ENCODE measurements at places on chromosomes 4 and X. TPM values are rescaled to one million over a fixed set of nuclear protein-coding genes. Genes with fewer than 3 reads are reported as not detected.

DNA sequence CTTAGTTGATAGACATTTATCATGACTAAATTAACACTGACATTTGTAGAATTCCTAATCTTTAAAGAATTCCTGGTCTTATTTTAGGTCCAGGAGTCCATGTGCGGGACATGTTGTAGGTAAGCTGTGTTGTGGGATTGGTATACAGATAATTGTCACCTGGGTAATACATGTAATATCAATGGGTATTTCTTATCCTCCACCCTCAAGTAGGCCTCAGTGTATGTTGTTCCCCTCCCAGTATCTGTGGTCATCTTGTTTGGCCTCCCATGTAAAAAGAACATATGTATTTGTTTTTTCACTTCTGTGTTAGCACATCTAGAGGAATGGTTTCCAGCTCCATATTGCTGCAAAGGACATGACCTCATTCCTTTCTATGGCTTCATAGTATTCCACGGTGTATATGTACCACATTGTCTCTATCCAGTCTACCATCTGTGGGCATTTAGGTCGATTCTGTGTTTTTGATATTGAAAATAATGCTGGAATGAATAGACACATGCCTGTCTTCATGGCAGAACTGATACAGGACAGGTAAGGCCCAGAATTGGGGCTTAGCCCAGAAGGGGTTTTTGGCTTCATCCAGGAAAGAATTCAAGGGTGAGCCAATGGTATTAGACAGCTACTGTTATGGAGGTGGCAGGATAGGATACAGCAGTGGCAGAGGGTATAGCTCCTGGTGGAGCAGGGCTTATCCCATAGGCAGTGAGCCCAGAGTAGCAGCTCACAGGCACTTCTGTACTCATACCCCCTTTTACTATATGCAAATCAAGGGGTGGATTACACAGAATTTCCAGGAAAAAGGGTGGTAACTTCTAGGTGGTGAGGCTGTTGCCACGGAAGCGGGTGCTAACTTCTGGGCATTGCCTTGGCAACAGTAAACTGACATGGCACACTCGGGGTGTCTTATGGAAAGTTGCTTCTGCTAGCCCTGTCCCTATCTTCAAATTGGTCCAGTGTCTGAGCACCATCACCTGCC lies 66.1 kb upstream of the WDR1 start:
- no peaks in the 10 kb centered on the region for H3K36me3 ChIP-seq
- peaks cover 43% of the 10 kb centered on the region for H3K4me1 ChIP-seq
- no peak for DNase-seq
- no peaks in the 10 kb centered on the region for H3K27me3 ChIP-seq
- H3K4me3 ChIP-seq = no peak overlapping the region

- DNase-seq = peak; percentile 32
- H3K4me3 ChIP-seq = peak overlapping the region; percentile 56
- no peaks in the 10 kb centered on the region for H3K36me3 ChIP-seq
- H3K27me3 ChIP-seq = no peaks in the 10 kb centered on the region
- H3K27ac ChIP-seq = no peak overlapping the region
- H3K4me1 ChIP-seq = no peaks in the 10 kb centered on the region
Measured at GRCh38 chr4:164383358-164384220, 370.3 kb upstream of the SMIM31 start.

GRCh38 chr4:128924951-128925350 lies 115.5 kb downstream of the JADE1 start:
- DNase-seq = no peak
- no peaks in the 10 kb centered on the region for H3K27me3 ChIP-seq
- H3K27ac ChIP-seq = peak overlapping the region; percentile 78
- no peaks in the 10 kb centered on the region for H3K36me3 ChIP-seq

GRCh38 chr4:57971261-57971660 lies 861.1 kb upstream of the IGFBP7 start:
- no peaks in the 10 kb centered on the region for H3K27me3 ChIP-seq
- no peak for DNase-seq
- no peaks in the 10 kb centered on the region for H3K36me3 ChIP-seq
- H3K4me3 ChIP-seq = no peak overlapping the region
- H3K4me1 ChIP-seq = no peaks in the 10 kb centered on the region
- no peak overlapping the region for H3K27ac ChIP-seq

- no peaks in the 10 kb centered on the region for H3K27me3 ChIP-seq
- H3K4me3 ChIP-seq = no peak overlapping the region
- no peaks in the 10 kb centered on the region for H3K36me3 ChIP-seq
- no peak for DNase-seq
- H3K4me1 ChIP-seq = no peaks in the 10 kb centered on the region
- H3K27ac ChIP-seq = no peak overlapping the region
Measured at GRCh38 chr4:21915761-21916160, 32.8 kb downstream of the KCNIP4 start.

GRCh38 chrX:786441-786881 lies 155.9 kb downstream of the SHOX start:
- no peak for DNase-seq
- no peaks in the 10 kb centered on the region for H3K36me3 ChIP-seq
- no peaks in the 10 kb centered on the region for H3K27me3 ChIP-seq
- no peak overlapping the region for H3K27ac ChIP-seq

- no peak overlapping the region for H3K27ac ChIP-seq
- no peaks in the 10 kb centered on the region for H3K4me1 ChIP-seq
- H3K27me3 ChIP-seq = no peaks in the 10 kb centered on the region
Measured at GRCh38 chr4:185886832-185887524, 75.0 kb upstream of the SORBS2 start.

DNA sequence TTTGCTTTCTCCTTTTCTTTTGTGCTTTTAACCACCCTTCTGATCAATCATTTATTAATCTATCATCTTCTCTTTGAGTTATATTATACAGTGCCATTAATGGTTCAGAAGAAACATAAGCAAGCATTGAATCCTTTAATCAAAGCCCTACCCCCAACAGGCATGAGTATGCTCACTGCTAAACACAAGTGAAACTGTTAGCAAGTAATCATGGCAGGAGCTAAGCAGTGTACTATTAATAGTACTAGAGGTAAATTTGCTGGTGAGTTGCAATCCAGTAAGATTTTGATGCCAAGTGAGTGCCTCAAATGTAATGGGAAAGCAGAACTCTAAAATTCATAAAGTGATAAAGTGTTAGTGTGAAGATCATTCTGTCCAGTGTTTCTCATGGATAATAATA lies 57.2 kb downstream of the FNIP2 start:
- peaks cover 35% of the 10 kb centered on the region for H3K4me1 ChIP-seq
- peaks cover 12% of the 10 kb centered on the region for H3K36me3 ChIP-seq
- peak overlapping the region; percentile 3 for H3K27ac ChIP-seq
- H3K4me3 ChIP-seq = no peak overlapping the region

GRCh38 chrX:137988470-137988869 lies 422.5 kb downstream of the ZIC3 start:
- no peak overlapping the region for H3K27ac ChIP-seq
- no peaks in the 10 kb centered on the region for H3K36me3 ChIP-seq
- no peaks in the 10 kb centered on the region for H3K27me3 ChIP-seq
- DNase-seq = no peak

DNA sequence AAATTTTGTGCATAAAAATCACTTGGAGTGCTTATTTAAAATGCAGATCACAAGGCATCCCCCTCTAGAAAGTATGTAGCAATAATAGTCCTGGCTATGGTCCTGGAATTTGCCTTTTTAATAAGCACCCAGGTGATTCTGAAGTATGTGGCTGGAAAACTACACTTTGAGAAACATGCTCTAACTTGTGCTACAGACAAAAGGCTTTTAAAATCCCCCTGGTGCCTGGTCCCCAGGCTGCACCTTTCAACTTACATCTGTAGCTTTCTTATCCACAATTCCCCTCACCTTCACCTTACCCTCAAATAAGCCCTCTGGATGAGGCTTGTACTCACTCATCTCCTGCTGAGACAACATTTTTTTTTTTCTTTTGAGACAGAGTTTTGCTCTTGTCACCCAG lies 21.1 kb downstream of the ART3 start:
- H3K36me3 ChIP-seq = no peaks in the 10 kb centered on the region
- H3K4me3 ChIP-seq = no peak overlapping the region
- no peak overlapping the region for H3K27ac ChIP-seq
- peaks cover 2% of the 10 kb centered on the region for H3K4me1 ChIP-seq
- peaks cover 14% of the 10 kb centered on the region for H3K27me3 ChIP-seq

GRCh38 chrX:129701624-129702069 lies 37.1 kb upstream of the XPNPEP2 start:
- peaks cover 4% of the 10 kb centered on the region for H3K27me3 ChIP-seq
- H3K4me1 ChIP-seq = peaks cover 10% of the 10 kb centered on the region
- DNase-seq = peak; percentile 75
- H3K27ac ChIP-seq = no peak overlapping the region

GRCh38 chrX:17564689-17565409 lies 172.4 kb upstream of the SCML1 start:
- H3K4me3 ChIP-seq = no peak overlapping the region
- H3K36me3 ChIP-seq = no peaks in the 10 kb centered on the region
- no peaks in the 10 kb centered on the region for H3K27me3 ChIP-seq

GRCh38 chr4:7196736-7197135 lies 4.4 kb downstream of the SORCS2 start:
- H3K4me3 ChIP-seq = no peak overlapping the region
- H3K36me3 ChIP-seq = no peaks in the 10 kb centered on the region
- DNase-seq = peak; percentile 68
- peaks cover 26% of the 10 kb centered on the region for H3K27me3 ChIP-seq

GRCh38 chr4:127622921-127623796 lies 9.6 kb upstream of the INTU start:
- no peaks in the 10 kb centered on the region for H3K36me3 ChIP-seq
- no peak overlapping the region for H3K27ac ChIP-seq
- DNase-seq = peak; percentile 87

GRCh38 chr4:121164291-121164690 lies at the start of gene TNIP3:
TNIP3 (minus strand) TSS chr4:121164321; CDS start chr4:121164125, 196 bp downstream.
- no peak within 1 kb of the TSS for H3K27ac ChIP-seq
- no peak within 1 kb of the TSS for H3K4me3 ChIP-seq
- no peaks in the 10 kb centered on the region for H3K27me3 ChIP-seq
- H3K36me3 ChIP-seq = no peaks in the 10 kb centered on the region

DNA sequence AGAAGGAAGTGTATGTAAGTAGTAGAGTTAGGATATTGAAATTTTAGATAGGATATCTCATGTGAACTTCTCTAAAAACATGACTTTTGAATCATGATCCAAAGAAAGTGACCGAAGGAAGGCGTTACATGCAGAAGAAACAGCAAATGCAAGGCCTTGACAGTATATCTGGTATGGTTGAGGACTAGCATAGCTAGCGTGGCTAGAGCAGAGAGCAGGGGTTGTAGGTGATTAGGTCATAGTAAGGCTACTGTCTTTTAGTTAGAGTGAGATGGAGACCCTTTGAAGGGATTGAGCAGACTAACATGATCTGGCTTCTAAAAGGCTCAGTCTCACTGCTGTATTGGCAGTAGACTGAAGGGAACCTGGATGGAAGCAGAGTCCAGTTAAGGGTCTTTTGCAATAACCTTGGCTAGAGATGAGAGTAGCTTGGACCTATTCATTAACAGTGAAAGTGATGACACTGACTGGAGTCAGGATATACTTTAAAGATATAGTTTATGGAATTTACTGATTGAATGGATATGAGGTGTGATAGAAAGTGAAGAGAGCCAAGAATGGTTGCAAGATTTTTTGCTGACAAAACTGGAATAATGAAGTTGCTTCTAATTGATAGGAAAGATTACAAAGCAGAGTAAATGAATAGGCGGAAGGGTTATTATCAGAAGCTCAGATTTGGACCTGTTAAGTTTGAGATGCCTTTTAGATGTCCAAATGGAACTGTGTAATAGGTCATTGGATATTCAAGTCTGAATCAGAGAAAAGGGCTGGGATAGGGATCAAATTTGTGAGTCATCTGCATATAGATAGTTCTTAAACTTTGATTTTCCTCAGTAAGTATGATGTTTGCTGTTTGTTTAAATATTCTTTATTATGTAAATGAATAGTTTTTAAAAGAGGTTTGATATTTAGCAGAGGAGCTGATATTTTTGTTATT lies 59.8 kb downstream of the MRPL1 start:
- no peak overlapping the region for H3K4me3 ChIP-seq
- no peaks in the 10 kb centered on the region for H3K36me3 ChIP-seq
- no peaks in the 10 kb centered on the region for H3K27me3 ChIP-seq
- H3K27ac ChIP-seq = peak overlapping the region; percentile 88
- peaks cover 24% of the 10 kb centered on the region for H3K4me1 ChIP-seq
- DNase-seq = no peak

GRCh38 chr4:153453402-153453801 lies 12.8 kb upstream of the TMEM131L start:
- no peak overlapping the region for H3K4me3 ChIP-seq
- DNase-seq = no peak
- peaks cover under 1% of the 10 kb centered on the region for H3K4me1 ChIP-seq

DNA sequence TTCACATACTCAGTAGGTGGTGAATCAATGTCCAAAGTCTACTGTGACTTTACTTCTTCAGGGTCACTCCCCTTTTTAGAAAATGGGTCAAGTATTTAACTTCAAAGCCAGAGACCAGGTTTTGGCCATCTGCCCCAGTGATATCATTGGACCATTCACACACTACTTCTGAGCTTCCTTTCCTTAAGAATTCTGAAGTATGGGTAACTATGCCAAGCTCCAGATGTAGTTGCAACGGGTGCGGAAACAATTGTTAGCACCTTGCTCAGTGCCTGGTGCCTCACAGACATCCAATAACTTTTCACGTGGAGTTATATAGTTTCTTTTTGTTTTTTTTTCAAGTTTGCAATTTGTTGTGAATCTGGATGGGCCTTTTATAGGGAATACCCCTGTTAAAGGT lies 62.6 kb downstream of the TTC29 start:
- no peak overlapping the region for H3K27ac ChIP-seq
- no peaks in the 10 kb centered on the region for H3K36me3 ChIP-seq
- no peak overlapping the region for H3K4me3 ChIP-seq
- H3K27me3 ChIP-seq = no peaks in the 10 kb centered on the region
- no peak for DNase-seq

- no peaks in the 10 kb centered on the region for H3K36me3 ChIP-seq
- H3K27ac ChIP-seq = no peak overlapping the region
- no peak overlapping the region for H3K4me3 ChIP-seq
Measured at GRCh38 chr4:150123087-150123486, 44.8 kb downstream of the DCLK2 start.

DNA sequence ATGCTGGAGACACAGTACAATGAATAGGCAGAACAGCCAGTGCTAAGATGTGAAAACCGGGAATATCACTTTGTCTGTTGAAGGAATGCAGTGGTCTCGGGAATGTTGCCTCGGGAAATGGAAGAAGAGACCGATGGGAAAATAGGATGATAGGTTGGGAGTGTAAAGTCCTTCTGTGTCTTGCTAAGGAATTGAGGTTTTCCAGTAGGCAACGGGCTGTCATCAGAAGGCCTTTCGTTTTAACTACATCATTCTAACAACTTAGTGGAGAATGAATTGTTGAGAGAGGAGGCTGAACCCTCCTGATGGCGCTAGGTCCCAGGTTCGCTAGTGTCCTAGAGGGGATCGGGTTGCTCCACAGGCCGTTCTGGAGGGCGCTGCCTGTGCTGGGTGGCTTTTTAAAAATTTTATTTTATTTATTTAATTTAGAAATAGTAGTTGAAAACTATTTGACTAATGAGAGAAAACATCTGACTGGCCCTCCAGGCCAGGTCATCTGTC lies 730 bp downstream of the VBP1 start:
- peak overlapping the region; percentile 53 for H3K27ac ChIP-seq
- peaks cover 6% of the 10 kb centered on the region for H3K4me1 ChIP-seq
- H3K36me3 ChIP-seq = peaks cover 6% of the 10 kb centered on the region
- H3K4me3 ChIP-seq = peak overlapping the region; percentile 86
- no peak for DNase-seq

GRCh38 chr4:141668200-141668910 lies 32.0 kb downstream of the IL15 start:
- H3K27me3 ChIP-seq = no peaks in the 10 kb centered on the region
- H3K36me3 ChIP-seq = no peaks in the 10 kb centered on the region
- peak; percentile 38 for DNase-seq
- H3K4me3 ChIP-seq = no peak overlapping the region
- H3K4me1 ChIP-seq = no peaks in the 10 kb centered on the region
- no peak overlapping the region for H3K27ac ChIP-seq

Gene RADX
- 1.4 TPM for total RNA-seq

Gene HELT
- total RNA-seq = not detected

Gene BTK
- total RNA-seq = not detected

Gene DMP1
- not detected for total RNA-seq

Gene ATP6AP2
- 161 TPM for total RNA-seq

Gene TRAM1L1
- 4.3 TPM for total RNA-seq
